ENCODE measurements at places on chromosomes 2 and 18.

GRCh38 chr2:227536445-227536844 is 62.2 kb upstream of the SCYGR2 start:
- DNase-seq: no peak

DNA sequence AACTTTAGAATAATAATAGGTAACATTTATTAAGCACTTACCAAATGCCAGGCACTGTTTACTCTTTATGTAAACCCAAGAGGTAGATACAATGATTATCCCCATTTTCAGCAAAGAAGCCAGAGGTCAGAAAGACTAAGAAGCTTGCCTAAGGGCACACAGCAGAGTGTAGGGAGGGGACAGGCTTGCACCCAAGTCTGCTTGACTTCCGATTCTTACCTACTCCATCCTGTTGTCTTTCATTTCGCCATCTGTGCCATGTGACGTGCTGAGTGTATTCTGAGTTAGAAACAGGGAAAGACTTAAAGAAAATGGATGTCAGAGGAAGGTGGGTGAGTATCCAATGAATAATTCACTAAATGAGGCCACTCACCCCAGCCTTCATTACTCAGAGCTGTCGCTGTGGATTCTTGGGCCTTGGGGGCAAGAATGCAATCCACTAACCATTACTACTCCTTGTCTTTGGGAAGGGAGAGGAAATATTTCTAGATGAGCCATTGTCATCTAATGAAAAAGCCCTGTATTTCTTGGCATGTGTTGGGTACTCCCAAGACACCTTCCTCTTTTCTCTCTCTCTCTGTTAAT is 76.4 kb upstream of the BCL11A start:
- DNase-seq: no peak

DNA sequence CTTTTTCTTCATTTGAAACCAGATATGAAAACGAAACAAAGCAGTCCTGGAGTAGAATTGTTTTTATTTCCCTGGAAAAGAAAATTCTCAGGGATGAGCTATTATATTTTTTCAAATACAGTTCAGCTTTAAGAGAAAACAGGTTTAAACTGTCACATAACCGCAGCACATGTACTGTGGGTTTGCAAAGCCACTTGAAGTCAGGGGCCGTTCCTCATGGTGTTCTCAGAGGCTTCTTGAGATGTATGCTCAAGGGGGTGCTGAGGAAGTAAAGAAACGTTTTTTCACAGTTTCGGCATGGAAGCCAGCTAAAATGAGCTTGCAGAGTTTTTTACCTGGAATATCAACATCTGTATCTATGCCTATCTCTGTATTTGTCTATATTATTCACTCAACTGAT is 225.3 kb downstream of the MC4R start:
- no peak for DNase-seq

DNA sequence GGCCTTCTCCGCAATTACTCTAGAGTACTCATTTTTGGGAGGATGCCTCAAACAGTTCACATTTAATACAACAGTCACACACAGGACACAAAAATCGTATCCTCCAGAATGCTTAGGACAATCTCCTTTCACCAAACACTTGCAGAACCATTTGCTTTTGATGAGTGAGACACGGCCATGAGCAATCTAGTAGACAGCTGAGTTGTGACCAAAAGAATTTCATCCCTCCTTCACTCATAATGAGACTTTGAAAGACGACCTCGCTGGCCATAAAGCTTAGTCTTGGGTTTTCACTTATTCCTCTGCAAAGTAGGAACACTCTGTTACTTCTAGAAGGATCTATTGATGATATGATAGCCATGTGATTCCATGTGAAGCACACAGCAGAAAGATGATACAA is 87.5 kb upstream of the SLC35G4 start:
- DNase-seq: no peak

- no peak for DNase-seq
These were observed 168.4 kb downstream of the RND3 start for GRCh38 chr2:150319085-150319484.

DNA sequence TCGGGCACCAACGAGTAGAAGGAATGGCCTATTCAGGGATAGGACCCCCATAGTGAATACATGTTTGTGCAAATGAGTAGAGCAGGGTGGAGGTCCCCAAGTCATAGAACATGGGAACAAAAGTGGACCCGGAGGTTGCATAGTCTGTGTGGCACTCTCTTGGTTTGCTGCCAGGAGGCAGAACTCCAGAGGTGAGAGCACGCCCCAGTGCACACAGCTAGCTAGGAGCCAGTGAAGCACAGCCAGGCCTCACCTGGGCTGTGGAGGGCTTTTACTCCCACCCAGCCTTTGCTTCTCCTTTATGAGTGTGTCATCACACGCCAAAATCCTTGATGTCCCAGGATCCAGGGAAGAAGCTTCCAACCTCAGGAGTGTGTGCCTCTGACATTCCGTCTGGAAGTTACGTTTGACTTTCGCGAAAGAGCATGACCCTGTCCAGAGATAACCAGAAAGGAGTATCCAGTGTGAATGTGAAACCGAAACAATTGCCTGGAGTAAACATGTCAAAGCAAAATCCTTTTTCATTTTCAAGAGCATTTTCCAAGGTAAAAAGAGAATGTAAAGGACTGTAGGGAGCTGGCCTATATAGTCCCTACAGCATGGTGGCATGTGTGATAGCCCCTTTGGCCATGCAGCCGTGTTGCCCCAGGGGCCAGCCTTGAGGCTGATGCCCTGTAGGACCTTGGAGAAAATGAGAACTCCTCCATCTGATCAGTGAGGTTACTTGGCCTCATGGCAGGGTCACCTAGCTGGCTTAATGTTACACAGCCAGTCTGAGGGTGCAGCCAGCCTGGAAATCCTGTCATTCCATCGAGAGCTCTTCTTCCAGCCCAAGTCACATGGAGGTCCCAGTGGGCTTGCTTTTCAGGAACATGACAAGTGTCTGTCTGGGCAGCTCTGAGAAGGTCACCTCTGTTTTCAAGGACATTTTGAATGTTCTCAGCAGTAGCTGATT is 8.8 kb downstream of the TRIB2 start:
- no peak for DNase-seq

GRCh38 chr18:46060359-46060841 is 11.7 kb downstream of the PSTPIP2 start:
- no peak for DNase-seq

DNA sequence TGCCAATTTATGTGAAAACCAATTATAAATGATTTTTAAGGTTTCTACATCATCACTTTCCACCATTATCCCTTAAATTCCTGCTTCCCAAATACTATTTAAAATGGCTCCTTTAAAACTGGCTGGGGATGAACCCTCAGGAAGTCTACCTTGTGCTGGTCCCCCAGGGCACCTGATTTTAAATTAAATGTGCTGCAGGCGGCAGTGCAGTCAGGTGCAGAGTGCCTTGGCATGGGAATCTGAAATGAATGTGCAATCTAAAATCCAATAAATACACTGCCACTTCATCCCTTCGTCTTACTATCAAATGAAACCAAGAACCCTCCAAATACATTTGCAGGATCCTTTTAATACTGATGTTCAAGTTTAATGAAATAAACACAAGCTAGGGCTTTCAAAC is 61.8 kb downstream of the C2orf76 start:
- no peak for DNase-seq

GRCh38 chr18:61589724-61590065 is 256.5 kb downstream of the CDH20 start:
- DNase-seq: no peak

DNA sequence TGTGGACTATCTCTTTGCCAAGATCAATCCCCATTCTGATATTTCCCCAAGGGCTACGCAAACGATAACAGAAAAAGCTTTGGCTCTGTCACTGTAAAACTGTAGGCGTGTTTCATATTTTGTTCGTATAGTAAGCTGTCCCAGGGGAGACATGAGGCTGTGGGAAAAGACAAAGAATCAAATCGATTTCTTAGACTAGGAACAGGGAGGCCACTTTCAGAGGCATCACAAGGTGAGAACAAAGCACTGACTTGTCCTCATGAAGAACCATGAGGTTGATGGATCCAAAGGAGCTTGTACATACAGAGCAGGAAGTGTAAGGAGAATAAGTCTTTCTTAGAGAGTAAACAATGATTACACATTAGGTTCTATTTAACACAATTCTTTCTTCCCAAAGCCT is 255.7 kb downstream of the HNMT start:
- DNase-seq: no peak

GRCh38 chr2:6231166-6231565 is 539.0 kb downstream of the SOX11 start:
- DNase-seq: no peak

- DNase-seq: no peak
These were observed 200.1 kb downstream of the MGAT5 start for GRCh38 chr2:134453973-134454372.

- no peak for DNase-seq
These were observed 43.7 kb upstream of the ZBTB7C start for GRCh38 chr18:48452861-48453323.

GRCh38 chr2:173658946-173659371 is 304.3 kb downstream of the CDCA7 start:
- no peak for DNase-seq

GRCh38 chr2:97798416-97798815 is 85.0 kb downstream of the ZAP70 start:
- no peak for DNase-seq

DNA sequence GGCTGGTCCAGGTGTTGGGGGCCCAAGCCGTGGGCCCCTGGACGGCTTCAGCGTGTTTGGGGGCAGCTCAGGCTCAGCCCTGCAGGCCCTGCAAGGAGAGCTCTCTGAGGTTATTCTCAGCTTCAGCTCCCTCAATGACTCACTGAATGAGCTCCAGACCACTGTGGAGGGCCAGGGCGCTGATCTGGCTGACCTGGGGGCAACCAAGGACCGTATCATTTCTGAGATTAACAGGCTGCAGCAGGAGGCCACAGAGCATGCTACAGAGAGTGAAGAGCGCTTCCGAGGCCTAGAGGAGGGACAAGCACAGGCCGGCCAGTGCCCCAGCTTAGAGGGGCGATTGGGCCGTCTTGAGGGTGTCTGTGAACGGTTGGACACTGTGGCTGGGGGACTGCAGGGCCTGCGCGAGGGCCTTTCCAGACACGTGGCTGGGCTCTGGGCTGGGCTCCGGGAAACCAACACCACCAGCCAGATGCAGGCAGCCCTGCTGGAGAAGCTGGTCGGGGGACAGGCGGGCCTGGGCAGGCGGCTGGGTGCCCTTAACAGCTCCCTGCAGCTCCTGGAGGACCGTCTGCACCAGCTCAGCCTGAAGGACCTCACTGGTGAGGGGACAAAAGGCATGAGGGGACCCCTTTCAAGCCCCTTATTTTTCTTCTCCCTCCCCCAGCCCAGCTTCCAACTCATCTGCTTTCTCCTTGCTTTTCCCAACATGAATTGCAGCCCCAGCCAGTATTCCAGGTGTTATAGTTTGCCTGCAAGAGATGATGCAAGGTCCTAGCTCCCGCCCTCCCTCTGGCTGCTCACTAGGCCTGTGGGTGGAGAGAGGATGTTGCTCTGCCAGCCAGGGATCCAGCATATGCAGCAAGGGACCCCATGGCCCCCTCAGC is 2.9 kb upstream of the KHK start:
- DNase-seq: no peak

GRCh38 chr18:56738184-56738583 is 87.0 kb downstream of the WDR7 start:
- no peak for DNase-seq

DNA sequence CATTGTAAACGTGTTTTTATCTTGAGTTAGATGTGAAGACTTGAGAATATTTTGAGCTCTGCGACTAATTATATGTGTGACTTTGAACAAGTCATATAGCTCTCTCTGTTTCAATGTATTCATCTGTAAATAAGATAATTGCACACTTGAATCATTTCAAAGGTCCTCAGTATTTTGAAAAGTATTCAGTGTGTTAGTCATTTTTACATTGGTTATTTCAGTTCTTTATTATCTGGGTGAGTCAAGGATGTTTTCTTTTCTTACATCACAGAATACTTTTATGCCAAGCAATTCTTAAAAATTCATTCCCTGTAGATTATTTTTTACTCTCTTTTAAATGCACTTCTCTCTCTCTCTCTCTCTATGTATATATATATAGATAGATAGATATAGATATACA is 1098.0 kb upstream of the ZEB2 start:
- no peak for DNase-seq

GRCh38 chr2:158143703-158144360 is 42.2 kb downstream of the UPP2 start:
- DNase-seq: no peak

DNA sequence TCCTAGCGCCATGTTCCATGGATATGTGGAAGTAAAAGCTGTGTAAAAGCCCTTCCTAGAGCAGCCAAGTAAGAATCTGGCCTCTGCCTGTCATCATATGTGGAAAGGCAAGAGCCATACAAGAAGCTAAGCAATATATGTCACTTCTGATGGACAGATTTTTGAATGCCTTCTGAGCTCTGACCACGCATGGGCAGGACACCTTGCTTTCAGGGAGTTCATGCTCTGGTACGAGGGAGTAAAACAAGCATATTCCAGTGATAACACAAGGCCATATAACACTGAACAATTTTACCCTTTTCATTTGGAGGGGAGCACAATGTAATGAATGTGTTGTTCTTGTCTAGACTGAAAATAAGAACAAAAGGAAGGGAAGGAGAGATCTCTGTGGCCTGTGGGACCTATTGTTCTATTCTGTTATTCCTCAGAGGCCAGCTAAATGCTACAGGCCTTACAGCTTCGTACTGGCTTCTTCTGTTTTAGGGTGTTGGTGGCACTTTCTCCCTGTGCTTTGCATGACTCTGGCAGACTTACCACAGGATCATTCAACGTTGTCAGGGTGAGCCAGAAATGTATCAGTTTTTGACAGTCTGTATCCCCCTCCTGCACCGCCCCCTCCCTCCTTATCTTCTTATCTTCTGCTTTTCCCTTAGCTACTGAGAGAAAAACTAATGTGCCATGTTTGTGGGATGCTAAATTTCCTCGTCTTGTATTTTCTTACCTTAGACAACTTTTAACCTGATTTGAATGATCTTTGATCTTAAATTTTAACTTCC is 99.5 kb downstream of the MAP4K4 start:
- DNase-seq: no peak

GRCh38 chr2:194619366-194619765 is 1037.7 kb upstream of the SLC39A10 start:
- no peak for DNase-seq

DNA sequence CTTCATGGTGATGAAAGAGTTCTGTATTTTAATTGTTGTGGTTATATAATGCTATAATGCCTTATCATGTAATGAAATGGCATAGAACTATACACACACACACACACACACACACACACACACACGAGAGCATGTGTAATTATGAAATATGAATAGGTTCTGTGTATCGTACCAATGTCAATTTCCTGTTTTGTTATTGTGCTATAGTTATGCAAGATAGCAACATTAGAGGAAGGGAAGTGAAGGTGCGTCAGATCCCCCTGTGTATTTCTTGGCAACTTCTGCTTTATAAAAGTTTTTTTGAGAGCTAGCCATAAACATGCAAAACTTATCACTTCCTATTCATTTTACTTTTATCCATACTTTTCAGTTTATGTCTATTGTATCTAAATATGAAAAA is 60.7 kb upstream of the ARHGAP15 start:
- no peak for DNase-seq

- no peak for DNase-seq
These were observed 355.2 kb downstream of the CMPK2 start for GRCh38 chr2:6510532-6510931.

GRCh38 chr18:3491981-3492555 is 42.1 kb downstream of the TGIF1 start:
- DNase-seq: no peak

- DNase-seq: no peak
These were observed 8.9 kb downstream of the TMSB10 start for GRCh38 chr2:84914334-84914733.
